ENCODE measurements at places on chromosomes 16 and 17. TPM values are rescaled to one million over a fixed set of nuclear protein-coding genes. Genes with fewer than 3 reads are reported as not detected.

- H3K4me3 ChIP-seq, result no peak overlapping the region
- DNase-seq, result peak; percentile 43
- H3K27ac ChIP-seq, result peak overlapping the region; percentile 49
- H3K36me3 ChIP-seq, result no peaks in the 10 kb centered on the region
- H3K27me3 ChIP-seq, result no peaks in the 10 kb centered on the region
Measured at GRCh38 chr16:11604783-11605563, 18.3 kb upstream of the LITAF start.

- H3K27ac ChIP-seq, result peak overlapping the region; percentile 33
- H3K4me3 ChIP-seq, result no peak overlapping the region
- peaks cover 26% of the 10 kb centered on the region for H3K36me3 ChIP-seq
- no peaks in the 10 kb centered on the region for H3K27me3 ChIP-seq
- H3K4me1 ChIP-seq, result peaks cover 13% of the 10 kb centered on the region
- DNase-seq, result no peak
Measured at GRCh38 chr16:56370875-56371659, 54.3 kb downstream of the AMFR start.

DNA sequence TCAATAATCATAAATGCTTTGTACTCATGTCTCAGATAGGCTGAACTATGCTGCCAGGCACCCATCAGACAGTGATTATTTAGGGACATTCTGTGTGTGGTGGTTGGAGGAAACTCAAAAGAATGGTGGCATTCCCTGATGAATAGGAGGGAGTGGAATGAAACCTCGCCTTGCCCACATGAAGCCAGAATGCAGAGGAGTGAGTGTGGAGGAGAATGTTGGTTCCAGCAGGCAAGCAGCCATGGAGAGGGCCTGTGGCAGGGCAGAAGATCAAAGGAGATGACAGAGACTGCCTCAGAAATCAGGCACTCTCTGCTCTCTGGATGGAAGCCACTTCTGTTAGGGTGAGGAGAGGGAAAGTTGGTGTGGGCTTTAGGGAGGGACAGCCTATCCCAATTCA lies 22.5 kb downstream of the KCTD19 start:
- no peaks in the 10 kb centered on the region for H3K36me3 ChIP-seq
- no peaks in the 10 kb centered on the region for H3K27me3 ChIP-seq
- no peak overlapping the region for H3K4me3 ChIP-seq
- peaks cover 18% of the 10 kb centered on the region for H3K4me1 ChIP-seq

GRCh38 chr16:59634951-59635350 lies 900.8 kb upstream of the GOT2 start:
- no peaks in the 10 kb centered on the region for H3K4me1 ChIP-seq
- no peak for DNase-seq
- H3K4me3 ChIP-seq, result no peak overlapping the region
- H3K27me3 ChIP-seq, result no peaks in the 10 kb centered on the region

DNA sequence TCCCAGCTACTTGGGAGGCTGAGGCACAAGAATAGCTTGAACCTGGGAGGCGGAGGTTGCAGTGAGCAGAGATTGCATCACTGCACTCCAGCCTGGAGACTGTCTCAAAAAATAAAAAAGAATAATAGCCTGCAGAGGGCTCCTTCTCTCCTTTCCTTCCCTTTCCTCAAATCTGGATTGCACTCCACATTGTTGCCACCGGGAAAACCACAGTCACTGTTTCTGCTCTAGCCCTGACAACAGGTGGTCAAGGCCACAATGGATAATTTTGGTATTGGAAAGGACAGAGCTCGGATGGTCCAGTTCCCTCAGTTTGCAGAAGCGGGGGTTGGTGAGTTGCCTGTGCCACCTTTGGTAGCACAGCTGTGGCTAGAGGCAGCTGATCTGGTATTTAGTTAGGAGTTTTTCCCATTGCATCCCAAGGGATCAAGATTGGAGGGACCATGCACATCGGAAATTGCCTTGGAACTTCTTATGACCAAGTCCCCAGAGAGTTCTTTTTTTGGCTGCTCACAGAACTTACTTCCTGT lies 44.7 kb upstream of the PRSS54 start:
- no peaks in the 10 kb centered on the region for H3K4me1 ChIP-seq
- DNase-seq, result no peak
- no peaks in the 10 kb centered on the region for H3K27me3 ChIP-seq
- peak overlapping the region; percentile 37 for H3K27ac ChIP-seq

DNA sequence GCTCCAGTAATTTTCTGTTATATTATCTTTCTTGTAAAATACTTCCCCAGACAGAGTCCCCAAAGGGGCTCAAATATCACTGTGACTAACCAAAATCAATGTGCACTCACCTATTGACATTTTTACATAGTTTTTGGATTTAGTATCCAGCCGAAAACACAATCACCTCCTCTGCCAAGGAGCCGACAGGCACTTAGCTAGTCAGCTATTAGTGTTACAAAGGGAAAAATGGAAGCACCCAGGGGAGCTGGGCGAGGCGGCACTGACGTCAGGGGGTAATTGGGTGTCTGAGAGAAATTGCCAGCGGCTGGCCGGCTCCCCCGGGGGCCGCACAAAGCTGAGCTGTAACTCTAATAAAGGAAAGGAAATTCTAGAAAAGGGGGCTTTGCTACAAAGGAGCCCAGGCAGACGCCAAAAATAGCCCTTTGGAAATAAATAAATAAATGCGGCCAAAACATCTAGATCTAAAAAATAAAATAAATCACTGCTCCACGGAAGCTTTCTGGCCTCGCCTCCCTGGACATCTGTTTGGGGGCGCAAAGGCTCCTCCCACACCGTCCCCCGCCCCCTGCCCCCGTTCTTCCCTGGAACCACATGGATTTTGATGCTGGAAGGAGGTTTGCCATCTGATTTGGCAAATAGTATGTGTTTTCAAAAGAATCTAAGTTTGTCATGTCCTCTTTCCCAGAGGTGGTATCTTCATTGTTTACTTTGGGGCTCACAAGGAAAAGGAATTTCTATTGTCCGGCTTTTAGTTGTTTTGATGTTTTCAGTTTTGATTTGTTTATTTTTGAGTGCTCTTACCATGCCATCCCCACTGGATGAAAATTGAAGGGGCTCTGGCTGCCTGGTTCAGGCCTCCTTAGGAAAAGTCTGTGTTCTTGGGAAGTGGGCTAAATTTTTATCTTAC lies 156.7 kb downstream of the ZNF423 start:
- H3K27me3 ChIP-seq, result no peaks in the 10 kb centered on the region
- H3K27ac ChIP-seq, result peak overlapping the region; percentile 81
- peaks cover 24% of the 10 kb centered on the region for H3K4me1 ChIP-seq
- no peaks in the 10 kb centered on the region for H3K36me3 ChIP-seq

GRCh38 chr16:6884002-6884401 lies 448.6 kb upstream of the RBFOX1 start:
- H3K4me1 ChIP-seq, result no peaks in the 10 kb centered on the region
- DNase-seq, result no peak

GRCh38 chr16:30409125-30410060 lies 2.0 kb downstream of the ZNF771 start:
- H3K4me1 ChIP-seq, result peaks cover 28% of the 10 kb centered on the region
- no peaks in the 10 kb centered on the region for H3K27me3 ChIP-seq
- H3K36me3 ChIP-seq, result peaks cover 9% of the 10 kb centered on the region
- peak overlapping the region; percentile 20 for H3K4me3 ChIP-seq
- DNase-seq, result peak; percentile 68

DNA sequence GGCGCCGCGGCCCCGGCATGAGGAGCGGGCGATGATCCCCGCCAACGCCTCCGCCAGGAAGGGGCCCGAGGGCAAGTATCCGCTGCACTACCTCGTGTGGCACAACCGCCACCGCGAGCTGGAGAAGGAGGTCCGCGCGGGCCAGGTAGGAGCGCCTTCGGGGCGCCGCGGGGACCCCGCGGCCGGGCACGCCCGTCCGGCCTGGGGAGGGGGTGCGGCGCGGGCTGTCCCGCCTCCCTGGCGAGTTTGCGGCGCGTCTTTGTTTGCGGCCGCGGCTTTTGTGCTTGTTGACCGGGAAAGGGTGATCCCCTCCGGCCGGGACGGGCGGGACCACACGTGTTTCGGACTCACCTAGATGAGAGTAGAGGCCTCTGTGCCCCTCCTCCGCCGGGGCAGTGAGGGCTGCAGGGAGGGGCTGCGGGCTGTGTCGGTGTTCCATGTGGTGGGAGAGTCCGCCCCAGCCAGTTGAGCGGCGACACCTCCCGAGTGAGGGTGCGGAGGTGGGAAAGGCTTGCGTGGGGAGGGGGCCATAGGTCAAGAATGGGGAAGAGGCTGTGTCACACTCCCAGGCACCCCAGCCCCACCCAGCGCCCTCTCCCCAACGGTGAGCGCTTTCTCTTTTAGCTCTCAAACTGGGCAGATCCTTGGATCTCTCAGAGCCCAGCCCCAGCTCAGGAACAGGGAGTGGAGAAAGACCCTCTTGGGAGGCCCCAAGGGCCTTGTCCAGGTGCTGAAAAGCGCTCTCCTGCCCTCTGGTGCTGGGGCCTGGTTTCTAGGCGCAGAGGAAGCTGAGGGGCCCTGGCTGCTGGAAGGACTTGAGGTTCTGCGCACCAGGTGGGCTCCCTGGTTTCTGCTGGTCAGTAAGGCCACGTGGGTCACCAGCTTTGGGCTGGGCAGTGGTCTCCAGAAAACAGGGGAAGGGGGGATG lies 923 bp downstream of the ANKRD13B start:
- no peaks in the 10 kb centered on the region for H3K27me3 ChIP-seq
- DNase-seq, result no peak
- H3K4me1 ChIP-seq, result peaks cover 48% of the 10 kb centered on the region
- peak overlapping the region; percentile 79 for H3K4me3 ChIP-seq
- H3K27ac ChIP-seq, result no peak overlapping the region
- H3K36me3 ChIP-seq, result no peaks in the 10 kb centered on the region

- no peak overlapping the region for H3K27ac ChIP-seq
- DNase-seq, result no peak
- peaks cover 9% of the 10 kb centered on the region for H3K4me1 ChIP-seq
- H3K27me3 ChIP-seq, result no peaks in the 10 kb centered on the region
Measured at GRCh38 chr17:57518587-57519581, 226.2 kb downstream of the CCDC182 start.

- DNase-seq, result no peak
- H3K27me3 ChIP-seq, result no peaks in the 10 kb centered on the region
- no peak overlapping the region for H3K27ac ChIP-seq
- peak overlapping the region; percentile 99 for H3K4me3 ChIP-seq
Measured at GRCh38 chr16:57537194-57537505, 779 bp upstream of the CCDC102A start.

- no peaks in the 10 kb centered on the region for H3K36me3 ChIP-seq
- H3K4me3 ChIP-seq, result no peak overlapping the region
- H3K4me1 ChIP-seq, result no peaks in the 10 kb centered on the region
- H3K27ac ChIP-seq, result no peak overlapping the region
- no peaks in the 10 kb centered on the region for H3K27me3 ChIP-seq
Measured at GRCh38 chr16:84787263-84787622, 32.5 kb upstream of the CRISPLD2 start.

- peak; percentile 56 for DNase-seq
- peaks cover 10% of the 10 kb centered on the region for H3K4me1 ChIP-seq
- no peaks in the 10 kb centered on the region for H3K27me3 ChIP-seq
- peak overlapping the region; percentile 42 for H3K4me3 ChIP-seq
- peaks cover 3% of the 10 kb centered on the region for H3K36me3 ChIP-seq
- peak overlapping the region; percentile 62 for H3K27ac ChIP-seq
Measured at GRCh38 chr17:20226814-20227482, 217.8 kb downstream of the SPECC1 start.

CCL23 gene
- total RNA-seq, result not detected

RBFOX1 gene
- not detected for total RNA-seq

TBC1D3I gene
- not detected for total RNA-seq

TTLL6 gene
- not detected for total RNA-seq
